ENCODE measurements at places on chromosomes 6 and 20. TPM values are rescaled to one million over a fixed set of nuclear protein-coding genes. Genes with fewer than 3 reads are reported as not detected.

DNA sequence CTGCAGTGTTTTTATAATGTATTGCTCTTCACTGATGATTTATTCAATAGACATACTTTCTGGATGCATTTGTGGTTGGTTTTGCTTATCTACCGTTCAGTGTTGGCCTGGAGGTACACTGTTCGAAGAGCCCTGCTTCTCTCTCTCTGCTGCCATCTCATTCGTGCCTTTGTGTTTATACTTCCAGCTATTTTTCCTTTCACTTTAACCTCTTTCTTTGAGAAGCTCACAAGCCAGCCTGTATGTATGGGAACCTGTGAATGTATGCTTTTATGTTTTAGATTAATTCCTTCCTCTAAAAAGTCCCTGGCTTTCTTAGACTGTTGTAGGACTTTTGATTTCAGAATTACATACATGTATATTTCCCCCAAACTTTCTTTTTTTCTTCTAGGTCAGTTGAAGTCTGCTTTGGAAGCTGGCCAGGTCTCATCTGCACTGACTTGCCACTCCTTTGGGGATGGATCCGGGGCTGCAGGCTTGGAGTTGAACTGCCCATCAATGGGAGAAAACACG is 83.0 kb downstream of the SCAND1 start:
- DNase-seq: peak; percentile 59

GRCh38 chr20:46731770-46732169 is 22.3 kb downstream of the SLC2A10 start:
- no peak for DNase-seq

DNA sequence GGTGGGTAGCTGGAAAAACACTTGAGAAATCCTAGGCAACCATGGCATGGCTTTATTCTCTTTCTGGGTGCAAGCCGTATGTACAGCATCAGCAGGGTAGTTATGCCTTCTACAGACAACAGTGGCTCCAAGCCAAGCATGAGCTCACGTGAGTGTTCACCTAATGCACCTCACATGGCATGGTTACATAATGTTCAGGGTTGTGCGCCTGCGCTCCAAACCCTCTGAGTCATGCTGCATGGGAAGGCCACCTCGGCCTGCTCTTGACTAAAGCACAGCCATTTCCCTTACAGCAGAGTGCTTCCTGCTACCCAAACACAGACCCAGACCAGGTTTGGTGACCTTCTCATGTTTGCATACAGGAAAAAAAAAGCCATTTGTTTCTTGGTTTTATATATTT is 96.2 kb downstream of the VIP start:
- DNase-seq: peak; percentile 71

DNA sequence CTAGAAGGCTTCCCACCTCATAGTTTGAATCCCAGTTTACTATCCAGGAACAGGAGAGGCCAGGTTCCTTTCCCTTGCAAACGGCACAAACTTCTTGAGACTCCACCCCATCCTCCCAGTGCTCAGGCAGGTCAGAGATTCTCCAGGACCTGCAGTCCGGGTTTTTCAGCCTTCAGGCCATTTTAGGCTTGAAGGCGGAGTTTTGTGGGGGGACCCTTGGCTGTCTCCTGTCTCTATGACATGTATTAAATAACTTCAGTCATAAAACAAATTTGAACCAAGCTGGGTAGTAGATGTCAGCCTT is 230.1 kb downstream of the NFATC2 start:
- DNase-seq: no peak

DNA sequence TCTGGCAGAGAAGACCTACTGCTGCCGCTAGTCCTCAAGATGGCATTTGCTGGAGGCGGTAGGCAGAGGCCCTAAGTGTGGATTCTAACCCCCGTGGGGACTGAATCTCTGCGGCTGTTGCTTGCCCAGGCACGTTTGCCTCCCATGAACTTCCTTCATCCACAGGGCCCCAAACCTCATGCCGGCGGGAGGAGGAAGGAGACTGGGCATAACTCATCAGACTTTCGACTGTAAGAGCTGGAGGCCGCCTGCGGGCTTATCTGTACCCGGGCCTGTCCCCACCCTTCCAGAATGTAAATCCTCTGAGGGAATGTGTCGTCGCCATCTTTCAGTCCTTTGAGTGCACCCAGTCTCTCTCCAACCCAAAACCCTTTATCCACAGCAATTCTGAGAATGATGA is 990 bp downstream of the ZFP57 start:
- DNase-seq: no peak

GRCh38 chr6:168526841-168527281 is 85.9 kb downstream of the SMOC2 start:
- no peak for DNase-seq

DNA sequence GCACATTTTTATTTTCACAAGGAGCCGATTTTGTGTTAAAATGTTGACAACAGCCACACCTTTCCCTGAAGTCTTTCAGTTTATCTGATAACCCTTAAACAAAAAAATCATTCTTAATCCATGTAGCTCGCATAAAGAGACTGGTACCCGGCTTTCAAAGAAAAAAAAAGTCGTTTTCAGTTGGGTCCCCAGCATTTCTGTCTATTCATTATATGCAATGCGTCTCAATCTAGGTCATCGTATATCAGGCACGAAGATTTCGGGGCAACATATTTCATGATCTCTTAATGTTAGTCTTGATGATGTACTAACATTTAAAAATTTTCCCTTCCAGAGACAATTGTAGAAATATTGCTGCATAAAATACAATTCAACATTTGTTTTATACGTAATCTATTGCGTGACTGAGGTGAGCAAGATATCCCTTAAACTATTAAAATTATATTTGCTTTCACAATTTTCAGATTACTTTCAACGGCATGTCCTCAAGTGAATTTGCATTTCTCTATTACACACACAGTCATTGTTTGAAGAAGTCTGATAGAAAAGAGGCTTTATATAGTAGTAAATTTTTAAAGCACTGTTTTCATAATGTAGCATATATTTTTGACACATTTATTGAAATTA is 2.9 kb upstream of the TUBB2B start:
- no peak for DNase-seq

DNA sequence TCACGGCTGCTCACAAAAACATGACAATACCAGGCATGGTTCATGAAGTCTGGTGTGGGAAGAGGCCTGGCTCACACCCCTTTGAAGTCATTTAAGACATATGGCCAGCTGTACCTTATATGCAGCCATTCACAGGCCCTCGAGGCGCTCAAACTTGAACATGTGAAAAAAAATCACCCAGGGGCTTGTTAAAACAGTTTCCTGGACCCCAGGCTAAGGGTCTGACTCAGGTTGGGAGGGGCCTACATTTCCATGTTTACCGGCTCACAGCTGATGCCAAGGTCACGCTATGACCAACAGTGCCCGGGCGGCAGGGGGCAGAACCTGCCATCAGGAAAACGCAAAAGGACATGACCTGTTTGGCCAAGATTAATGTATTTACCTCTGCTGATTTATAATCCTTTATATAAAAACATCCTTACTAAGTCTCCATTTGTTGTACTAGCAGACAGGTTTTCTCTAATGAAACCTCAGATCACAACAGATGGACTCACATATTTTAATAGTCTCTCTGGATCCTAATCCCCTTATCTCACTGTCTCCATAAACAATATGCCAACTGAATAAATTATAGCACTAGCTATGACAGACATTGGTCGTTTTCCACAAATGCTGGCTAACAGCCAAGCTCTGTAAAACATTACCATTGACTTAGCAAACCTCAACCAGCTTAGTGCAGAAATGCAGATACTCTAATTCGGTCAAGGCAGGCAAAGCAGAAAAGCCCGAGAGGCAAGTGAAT is 19.9 kb downstream of the EZR start:
- peak; percentile 83 for DNase-seq

UBD gene
- 10.1 TPM for total RNA-seq

TFAP2D gene
- total RNA-seq: not detected

B3GALT4 gene
- 1.9 TPM for total RNA-seq
